ENCODE measurements at places on chromosomes 4 and X.

DNA sequence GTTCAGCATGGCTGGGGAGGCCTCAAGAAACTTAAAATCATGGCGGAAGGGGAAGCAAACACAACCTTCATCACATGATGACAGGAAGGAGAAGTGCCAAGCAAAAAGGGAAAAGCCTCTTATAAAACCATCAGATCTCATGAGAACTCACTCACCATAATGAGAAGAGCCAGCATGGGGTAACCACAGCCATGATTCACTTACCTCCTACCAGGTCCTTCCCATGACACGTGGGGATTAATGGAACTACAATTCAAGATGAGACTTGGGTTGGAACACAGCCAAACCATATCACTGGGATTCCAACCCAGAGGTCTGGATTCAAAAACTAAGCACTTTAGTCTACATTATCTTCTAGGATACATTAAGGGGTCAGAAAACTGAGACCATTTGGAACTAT lies 609.6 kb upstream of the SPANXN1 start:
- DNase-seq: no peak

- no peak for DNase-seq
Observed at GRCh38 chr4:8097141-8097541, 61.5 kb downstream of the ABLIM2 start.

GRCh38 chr4:183429489-183429888 lies 14.9 kb upstream of the CDKN2AIP start:
- no peak for DNase-seq

DNA sequence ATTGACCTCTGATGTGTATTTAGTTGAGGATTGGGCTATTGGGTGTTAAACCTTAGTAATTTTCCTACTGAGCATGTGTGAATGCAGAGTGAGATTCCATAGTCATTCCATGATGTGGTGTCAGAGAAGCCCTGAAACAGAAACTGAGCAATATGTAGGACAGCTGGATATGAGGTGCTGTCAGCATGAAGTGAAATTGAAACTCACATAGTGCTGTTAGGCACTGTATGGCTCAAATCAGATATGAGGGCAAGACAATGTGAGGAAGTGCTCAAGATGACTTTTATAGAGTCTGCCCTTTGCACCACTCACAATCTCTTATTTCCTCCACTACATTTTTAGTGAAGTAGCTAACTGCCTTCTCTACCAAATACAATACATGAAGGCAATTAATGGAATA lies 188.3 kb downstream of the SH3BGRL start:
- no peak for DNase-seq

DNA sequence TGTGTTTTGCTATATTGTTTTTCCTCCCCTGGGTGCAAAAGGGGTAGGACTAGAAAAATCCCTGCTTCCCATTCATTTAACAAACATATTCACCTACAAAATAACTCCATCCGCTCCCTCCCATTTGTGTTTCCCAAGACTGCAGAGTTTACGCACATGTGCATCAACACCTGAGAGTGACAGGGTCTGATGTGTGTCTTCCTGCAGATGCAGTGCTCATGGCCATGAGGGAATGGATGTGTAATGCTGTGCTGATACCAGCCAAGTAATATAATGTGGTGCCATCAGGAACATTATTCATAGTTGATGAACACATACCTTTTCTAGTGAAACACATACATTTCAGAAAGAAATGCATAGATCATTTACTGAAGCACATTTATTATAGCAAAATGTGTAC lies 83.2 kb downstream of the CXXC4 start:
- no peak for DNase-seq

GRCh38 chr4:108045687-108046024 lies 56.0 kb downstream of the HADH start:
- DNase-seq: no peak
